IgD-negative memory B cell (primary cell): ENCODE measurements at places on chromosomes 7 and 10. TPM values are rescaled to one million over a fixed set of nuclear protein-coding genes. Genes with fewer than 3 reads are reported as not detected.

Gene MAGI2
- not detected for polyA plus RNA-seq

Gene SLC13A1
- polyA plus RNA-seq = not detected

Gene MYO1G
- 167 TPM for polyA plus RNA-seq

Gene CFAP69
- polyA plus RNA-seq = 0.54 TPM

Gene FAM25A
- not detected for polyA plus RNA-seq

Gene ZNF727
- not detected for polyA plus RNA-seq

Gene SORBS1
- polyA plus RNA-seq = 0.41 TPM

Gene AMZ1
- polyA plus RNA-seq = 1.9 TPM

Gene GSDME
- 4.6 TPM for polyA plus RNA-seq

Gene AKR1C3
- polyA plus RNA-seq = 1.6 TPM

Gene HERPUD2
- 58.6 TPM for polyA plus RNA-seq

Gene STAMBPL1
- polyA plus RNA-seq = 19.0 TPM

Gene CFAP70
- polyA plus RNA-seq = 0.43 TPM

Gene JCAD
- polyA plus RNA-seq = not detected

Gene GIMAP7
- 24.1 TPM for polyA plus RNA-seq

Gene ARHGEF35
- 0.86 TPM for polyA plus RNA-seq

Gene XPNPEP1
- polyA plus RNA-seq = 14.7 TPM

Gene TRPV5
- not detected for polyA plus RNA-seq
